ENCODE measurements at places on chromosomes 5 and 9.

DNA sequence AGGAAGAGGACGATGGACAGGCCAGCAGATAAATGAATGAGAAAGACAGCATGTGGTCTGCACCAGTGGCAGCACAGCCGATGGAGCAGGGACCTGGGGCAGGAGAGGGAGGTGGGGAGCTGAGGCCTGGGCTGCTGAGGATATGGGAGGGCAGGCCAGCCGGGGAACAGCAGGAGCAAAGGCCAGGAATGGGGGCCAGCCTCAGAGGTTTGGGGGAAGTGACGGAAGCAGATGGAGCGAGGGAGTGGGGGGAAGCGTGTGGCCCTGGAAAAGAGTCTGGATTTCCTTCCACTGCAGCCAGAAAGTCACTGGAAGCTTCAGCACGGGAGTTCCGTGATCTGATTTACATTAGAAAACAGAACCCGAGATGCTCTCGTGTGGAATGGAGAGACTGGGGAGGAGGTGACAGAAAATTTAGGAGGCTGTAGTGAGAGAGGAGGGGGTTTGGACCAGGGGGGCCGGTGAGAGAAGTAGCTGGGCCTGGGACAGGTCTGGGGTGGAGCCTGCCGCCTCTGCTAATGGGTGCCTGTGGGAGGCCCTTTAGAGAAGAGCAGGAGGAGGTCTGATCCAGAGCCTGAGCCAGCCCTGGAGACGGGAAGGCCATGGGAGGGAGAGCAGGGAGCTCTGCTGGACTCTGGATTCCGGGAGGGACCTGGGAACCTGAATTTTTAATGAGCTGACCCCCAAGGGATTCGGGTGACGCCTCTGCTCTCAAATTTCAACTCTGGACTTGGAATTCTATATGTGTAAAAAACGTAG is 65.4 kb downstream of the TSPAN17 start:
- no peak for DNase-seq

DNA sequence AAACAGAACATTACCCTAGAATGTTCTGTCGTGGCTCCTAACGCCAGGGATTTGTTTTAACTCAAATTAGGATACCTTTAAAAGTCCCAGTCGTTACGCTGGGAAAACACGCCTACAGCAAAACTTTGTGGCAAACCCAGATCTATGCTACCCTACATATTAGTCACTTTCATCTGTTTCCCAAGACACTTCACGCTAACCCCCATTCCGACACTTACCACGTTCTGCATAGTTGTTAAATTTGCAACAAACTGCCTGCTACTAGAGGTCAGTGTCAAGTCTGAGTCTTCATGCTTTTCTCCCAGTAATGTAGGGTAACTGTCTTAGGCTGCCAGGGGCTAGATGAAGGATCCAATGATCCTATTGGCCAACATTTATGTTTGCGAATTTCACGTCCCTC is 140.3 kb downstream of the RASEF start:
- no peak for DNase-seq

- no peak for DNase-seq
These were observed 3.4 kb downstream of the CLINT1 start for GRCh38 chr5:157855404-157855994.

GRCh38 chr5:91123901-91124300 is 259.2 kb downstream of the ARRDC3 start:
- DNase-seq = no peak

- no peak for DNase-seq
These were observed 197.0 kb downstream of the SLF1 start for GRCh38 chr5:94815313-94816039.

GRCh38 chr5:178108966-178109365 is 4.4 kb upstream of the N4BP3 start:
- DNase-seq = no peak

DNA sequence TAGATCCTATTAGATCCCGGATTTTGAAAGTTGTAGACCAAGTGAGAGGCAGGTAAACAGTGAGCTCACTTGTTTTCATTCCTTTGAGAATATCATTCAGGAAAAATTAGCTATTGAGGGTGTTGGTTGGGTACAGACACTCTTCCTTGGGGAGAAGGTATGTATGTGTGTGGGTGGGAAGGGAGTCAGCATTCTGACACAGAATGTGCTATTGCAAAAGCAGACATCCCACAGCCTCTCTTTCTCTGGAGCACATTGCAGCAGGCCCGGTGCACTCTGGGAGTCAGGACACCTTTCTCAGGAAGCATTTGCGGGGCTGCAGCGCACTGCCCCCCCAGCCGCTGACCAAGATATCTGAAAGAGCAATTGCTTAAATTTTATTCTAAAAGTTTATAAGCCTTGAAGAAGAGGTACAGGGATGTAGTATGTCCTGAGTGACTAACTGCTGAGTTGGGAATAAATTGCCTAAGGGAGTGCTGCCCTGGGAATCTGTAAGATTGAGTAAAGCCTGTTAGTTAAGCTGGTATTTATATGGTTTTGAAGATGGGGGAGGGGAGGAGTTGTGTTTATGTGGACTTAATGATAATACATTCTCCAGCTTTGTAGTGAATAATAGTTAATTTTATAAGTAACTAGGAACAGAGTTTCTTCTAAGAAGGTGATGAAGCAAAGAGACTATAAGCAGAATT is 5.2 kb downstream of the TNFAIP8 start:
- no peak for DNase-seq

DNA sequence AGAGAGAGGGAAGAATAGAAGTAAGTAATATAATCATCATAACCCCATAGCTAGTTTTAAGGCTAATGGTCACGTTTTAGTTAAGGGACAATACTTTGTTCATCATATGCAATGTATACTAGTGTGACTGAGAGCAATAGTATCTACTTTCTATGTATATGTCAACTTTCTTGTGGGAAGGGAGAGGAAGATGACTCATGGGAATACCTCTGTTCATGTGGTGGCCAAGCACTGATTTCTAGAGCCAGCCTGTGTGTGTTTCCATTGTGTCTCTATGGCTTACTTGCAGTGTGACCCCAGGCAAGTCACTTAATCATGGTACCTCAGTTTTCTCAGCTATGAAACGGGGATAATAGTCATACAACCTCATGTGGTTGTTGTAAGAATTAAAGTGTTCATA is 639.6 kb downstream of the CETN3 start:
- no peak for DNase-seq

GRCh38 chr9:73200694-73201452 is 49.2 kb downstream of the ANXA1 start:
- DNase-seq = peak; percentile 43

DNA sequence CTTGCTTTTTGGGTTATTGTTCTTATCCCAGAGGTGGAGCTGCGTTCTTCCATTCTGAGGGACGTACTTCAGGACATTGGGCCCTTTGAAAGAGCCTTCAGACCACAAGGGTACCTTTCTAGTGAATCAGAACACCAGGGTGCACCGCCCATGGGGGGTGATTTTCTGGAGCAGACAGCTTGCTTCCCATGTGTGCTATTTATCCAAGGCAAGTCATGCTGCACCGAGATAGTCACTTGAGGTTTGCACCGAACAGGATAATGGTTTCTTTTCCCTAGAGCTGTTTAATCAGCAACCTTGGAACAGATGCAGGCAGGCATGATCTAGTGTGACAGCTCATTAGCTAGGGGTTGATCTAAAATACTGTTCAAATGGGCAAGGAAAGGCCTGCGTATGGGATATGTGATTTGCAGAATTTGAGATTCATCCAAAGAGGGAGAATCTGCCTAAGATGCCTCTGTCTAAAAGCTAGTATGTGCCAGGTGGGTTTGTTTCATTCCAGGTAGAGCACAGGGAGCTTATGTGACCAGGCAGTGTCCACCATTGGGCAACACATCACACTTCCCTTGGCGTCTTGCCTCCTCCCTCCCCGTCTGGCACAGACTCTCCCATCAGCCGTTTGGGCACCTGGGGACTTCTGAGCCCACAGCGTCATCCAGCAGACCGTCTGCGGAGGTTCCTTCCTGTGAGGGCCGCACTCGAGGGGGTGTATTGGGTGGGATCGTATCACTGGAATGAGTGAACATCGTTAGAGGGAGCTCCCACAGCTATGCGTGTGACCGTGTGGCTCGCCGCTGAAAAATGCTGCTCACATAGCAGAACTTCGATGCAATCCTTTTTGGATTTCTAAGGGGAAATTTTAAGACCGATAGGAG is 23.0 kb downstream of the ABL1 start:
- DNase-seq = no peak

DNA sequence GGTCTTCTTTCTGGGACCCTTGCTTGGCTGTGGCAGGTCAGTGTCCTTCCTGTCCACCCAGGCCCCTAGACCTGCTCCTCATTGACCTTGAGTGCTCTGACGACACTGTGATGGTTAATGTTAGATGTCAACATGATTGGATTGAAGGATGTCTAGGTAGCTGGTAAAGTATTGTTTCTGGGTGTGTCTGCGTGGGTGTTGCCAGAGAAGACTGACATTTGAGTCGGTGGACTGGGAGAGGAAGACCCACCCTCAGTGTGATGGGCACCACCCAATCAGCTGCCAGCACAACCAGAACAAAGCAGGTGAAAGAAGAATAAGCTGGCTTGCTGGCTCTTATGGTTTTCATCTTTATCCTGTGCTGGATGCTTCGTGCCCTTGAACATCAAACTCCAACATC is 74.5 kb downstream of the CFAP90 start:
- DNase-seq = no peak

- no peak for DNase-seq
These were observed 100.1 kb downstream of the RAPGEF6 start for GRCh38 chr5:131534974-131535373.

- no peak for DNase-seq
These were observed 27.0 kb downstream of the OLFML2A start for GRCh38 chr9:124803911-124804310.

- no peak for DNase-seq
These were observed 67.0 kb upstream of the MAST4 start for GRCh38 chr5:66529182-66529581.

DNA sequence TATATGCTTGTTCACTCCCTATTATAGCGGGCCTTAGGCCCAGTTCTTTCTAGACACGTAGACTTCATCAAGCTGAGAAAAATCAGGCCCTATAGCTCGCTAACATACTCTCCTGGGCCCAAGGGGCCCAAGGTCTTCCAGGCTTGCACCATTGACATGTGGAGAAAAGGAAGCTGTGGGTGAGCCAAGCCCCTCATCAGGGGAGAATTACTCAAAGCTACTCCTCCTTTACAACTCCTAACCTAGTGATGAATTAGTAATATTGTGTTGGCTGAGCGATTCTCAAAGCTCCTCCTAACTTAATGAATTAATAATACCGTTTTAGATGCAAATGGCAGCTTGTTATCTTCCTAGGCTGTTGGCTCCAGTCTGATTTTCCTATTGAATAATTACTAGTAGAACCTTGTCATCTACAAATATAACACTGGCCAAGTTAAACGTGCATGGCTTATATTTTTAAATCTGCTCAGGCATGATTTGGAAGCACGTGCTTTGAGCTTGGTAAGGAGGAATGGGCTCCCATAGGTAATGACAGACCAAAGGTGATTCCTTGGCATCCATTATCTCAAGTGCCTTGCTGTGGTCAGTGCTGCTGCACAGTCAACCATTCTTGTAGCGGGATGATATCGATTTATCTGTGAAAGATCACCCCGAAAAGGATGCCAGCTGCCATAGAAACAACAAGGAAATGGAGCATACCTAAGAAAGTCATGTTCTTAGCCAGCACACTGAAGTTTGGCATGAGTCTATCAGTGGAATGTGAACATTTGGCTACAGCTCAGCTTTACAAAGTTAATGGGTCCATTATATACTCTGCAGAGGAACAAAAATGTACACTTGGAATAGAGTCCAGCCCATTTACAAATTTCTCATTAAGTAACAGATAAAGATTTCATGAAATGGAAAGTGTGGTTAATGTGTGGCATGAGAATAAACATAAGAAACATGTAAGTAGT is 23.8 kb downstream of the LVRN start:
- DNase-seq = no peak

GRCh38 chr9:98615633-98616032 is 93.1 kb downstream of the GABBR2 start:
- DNase-seq = no peak
